Smooth muscle cell of the pulmonary artery (primary cell): ENCODE measurements at places on chromosomes 3 and 15. TPM values are rescaled to one million over a fixed set of nuclear protein-coding genes. Genes with fewer than 3 reads are reported as not detected.

The TP63 gene
- 0.20 and 0.85 TPM in 2 replicates for total RNA-seq

The KCNAB1 gene
- 2.0 and 35.6 TPM in 2 replicates for total RNA-seq

The CCK gene
- total RNA-seq: 0.13 and 0.36 TPM in 2 replicates

The GPR87 gene
- total RNA-seq: not detected in 2 replicates

The ABI3BP gene
- 148 and 149 TPM in 2 replicates for total RNA-seq

The GPR156 gene
- 0.65 and 2.0 TPM in 2 replicates for total RNA-seq

The FETUB gene
- not detected in 2 replicates for total RNA-seq

The GABPB1 gene
- total RNA-seq: 35.3 and 38.0 TPM in 2 replicates

The SIAH2 gene
- 32.5 and 45.1 TPM in 2 replicates for total RNA-seq

The SPG21 gene
- 72.9 and 87.0 TPM in 2 replicates for total RNA-seq

The MORF4L1 gene
- 238 and 360 TPM in 2 replicates for total RNA-seq

The SAMD7 gene
- total RNA-seq: not detected in 2 replicates

The TUSC7 gene
- not detected in 2 replicates for total RNA-seq

The FBXL2 gene
- total RNA-seq: 17.4 and 27.8 TPM in 2 replicates

The STRA6 gene
- total RNA-seq: 0.59 and 2.6 TPM in 2 replicates

The PLA2G4F gene
- total RNA-seq: not detected in 2 replicates

The MYL3 gene
- not detected in 2 replicates for total RNA-seq

The HGD gene
- total RNA-seq: 0.40 and 1.3 TPM in 2 replicates

The NMB gene
- total RNA-seq: 4.9 and 7.1 TPM in 2 replicates

The TRH gene
- total RNA-seq: 0.10 and 0.20 TPM in 2 replicates

The CAPN3 gene
- 1.6 and 2.7 TPM in 2 replicates for total RNA-seq

The ERICH6 gene
- total RNA-seq: 0.03 and 0.07 TPM in 2 replicates

The ECT2 gene
- total RNA-seq: 17.2 and 26.1 TPM in 2 replicates

The ZBBX gene
- 0.20 TPM in 1 of 2 replicates, not detected in the other for total RNA-seq

The CD200 gene
- 12.3 and 12.8 TPM in 2 replicates for total RNA-seq

The MYO5C gene
- 0.07 and 0.10 TPM in 2 replicates for total RNA-seq

The TYRO3 gene
- 7.6 and 11.5 TPM in 2 replicates for total RNA-seq

The TM4SF18 gene
- total RNA-seq: 0.07 and 0.72 TPM in 2 replicates

The ABHD2 gene
- total RNA-seq: 72.3 and 83.0 TPM in 2 replicates

The SPTSSB gene
- 0.20 and 0.46 TPM in 2 replicates for total RNA-seq

The ENTPD3 gene
- total RNA-seq: 0.10 and 0.13 TPM in 2 replicates

The ARGFX gene
- total RNA-seq: not detected in 2 replicates

The P2RY14 gene
- total RNA-seq: 0.20 TPM in 1 of 2 replicates, not detected in the other

The NR1I2 gene
- total RNA-seq: 0.20 and 0.23 TPM in 2 replicates

The SCAMP5 gene
- 1.6 and 2.6 TPM in 2 replicates for total RNA-seq

The RAB6B gene
- 1.7 and 4.2 TPM in 2 replicates for total RNA-seq

The PP2D1 gene
- not detected in 2 replicates for total RNA-seq

The MCTP2 gene
- total RNA-seq: 3.1 and 8.9 TPM in 2 replicates

The GRK7 gene
- not detected in 2 replicates for total RNA-seq

The FAM43A gene
- total RNA-seq: 23.8 and 31.5 TPM in 2 replicates
